ENCODE measurements at places on chromosomes 2 and 18.

- no peak for DNase-seq
Measured at GRCh38 chr2:49714454-49714853, 560.1 kb upstream of the FSHR start.

GRCh38 chr18:31206787-31207381, 44.2 kb upstream of the DSC1 start:
- no peak for DNase-seq

- DNase-seq, result peak; percentile 32
Measured at GRCh38 chr2:65630643-65631042, 198.2 kb upstream of the SPRED2 start.

DNA sequence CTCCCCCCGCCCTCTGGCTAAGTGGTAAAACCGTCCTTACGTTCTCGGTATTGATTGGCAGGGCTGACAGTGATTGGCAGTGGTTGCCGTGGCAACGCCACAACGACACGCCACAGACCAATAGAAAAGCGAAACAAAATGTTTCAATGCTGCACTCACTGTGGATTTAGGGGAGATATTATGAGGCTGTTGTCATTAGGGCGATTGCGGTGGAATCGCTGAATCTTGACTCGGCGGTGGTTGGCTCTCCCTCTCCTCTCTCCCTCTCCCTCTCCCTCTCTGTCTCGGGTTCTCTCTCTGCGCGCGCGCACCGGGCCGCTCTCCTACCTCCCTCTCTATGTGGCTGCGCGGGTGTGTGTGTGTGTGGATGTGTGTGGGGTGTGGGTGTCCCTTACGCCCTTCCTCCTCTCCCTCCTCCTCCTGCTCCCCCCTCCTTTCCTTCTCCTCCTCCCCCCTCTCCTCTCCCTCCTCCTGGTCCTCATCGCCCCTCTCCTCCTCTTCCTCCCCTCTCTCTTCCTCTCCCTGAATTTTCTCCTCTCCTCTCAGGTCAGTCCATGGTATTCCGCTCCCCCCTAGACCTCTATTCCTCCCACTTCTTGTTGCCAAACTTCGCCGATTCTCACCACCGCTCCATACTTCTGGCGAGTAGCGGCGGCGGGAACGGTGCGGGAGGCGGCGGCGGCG, at the start of gene SIX3:
SIX3 (plus strand) TSS at position 152 of the 684 bp plus-strand sequence; CDS start at position 555, 403 bp downstream.
- no peak for DNase-seq

DNA sequence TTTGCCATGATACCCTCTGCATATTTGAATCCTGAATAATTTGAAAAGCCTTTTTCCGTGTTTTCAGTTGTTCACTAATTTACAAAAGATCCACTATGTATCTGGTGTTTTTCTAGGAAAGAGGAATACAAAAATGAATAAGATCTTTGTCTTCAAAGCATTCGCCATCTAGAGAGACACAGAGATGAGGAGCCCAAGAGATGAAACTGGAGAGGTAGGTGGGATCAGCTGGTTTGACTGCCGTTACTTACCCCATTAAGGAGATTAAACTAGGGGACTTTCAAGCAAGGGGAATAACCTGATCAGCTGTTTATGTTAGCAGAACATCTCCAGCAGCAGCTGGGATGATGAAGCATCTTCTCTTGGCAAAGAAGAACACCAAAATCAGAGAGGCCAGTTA, 150.2 kb upstream of the SATB2 start:
- DNase-seq, result no peak

GRCh38 chr18:74800098-74800497, 202.4 kb downstream of the ZNF407 start:
- no peak for DNase-seq

Measured in hepatic stellate cell (primary cell).